ENCODE measurements at places on chromosomes 7 and 10.

GRCh38 chr10:4073912-4074311, 288.9 kb upstream of the KLF6 start:
- DNase-seq, result no peak

DNA sequence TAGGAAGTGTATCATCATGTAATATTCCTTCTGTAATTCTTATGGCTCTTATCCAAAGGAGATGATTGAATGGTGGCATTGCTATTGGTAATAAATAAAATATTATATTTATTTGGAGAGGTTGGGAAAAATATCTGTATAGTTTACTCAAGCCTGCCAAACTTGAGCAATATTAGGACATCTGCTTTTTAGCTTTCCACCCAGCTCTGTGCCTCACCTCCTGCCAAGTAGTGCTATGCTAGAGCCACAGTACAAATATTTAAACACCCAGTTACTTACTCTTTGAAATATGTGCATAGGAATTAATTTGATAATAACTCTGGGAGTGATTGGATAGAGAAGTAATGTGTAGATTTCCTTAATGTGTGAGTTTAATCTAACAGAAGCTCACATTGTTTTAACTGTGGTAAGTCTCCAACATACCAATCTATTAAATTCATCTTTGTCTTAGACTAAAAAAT, 129.2 kb downstream of the BBS9 start:
- no peak for DNase-seq

DNA sequence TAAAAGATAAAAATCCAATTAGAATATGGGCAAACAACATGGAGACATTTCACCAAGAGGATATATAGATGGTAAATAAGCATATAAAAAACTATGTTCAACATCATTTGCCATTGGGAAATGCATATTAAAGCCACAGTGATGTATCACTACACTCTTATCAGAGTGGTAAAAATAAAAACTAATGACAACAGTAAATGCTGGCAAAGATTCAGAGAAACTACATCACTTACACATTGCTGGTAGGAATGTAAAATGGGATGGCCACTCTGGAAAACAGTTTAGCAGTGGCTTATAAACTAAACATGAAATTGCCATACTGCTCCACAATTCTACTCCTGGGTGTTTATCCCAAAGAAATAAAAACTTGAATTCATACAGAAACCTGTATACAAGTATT, 59.2 kb downstream of the CROT start:
- no peak for DNase-seq

GRCh38 chr10:126387041-126387921, 996 bp downstream of the ADAM12 start:
- no peak for DNase-seq

DNA sequence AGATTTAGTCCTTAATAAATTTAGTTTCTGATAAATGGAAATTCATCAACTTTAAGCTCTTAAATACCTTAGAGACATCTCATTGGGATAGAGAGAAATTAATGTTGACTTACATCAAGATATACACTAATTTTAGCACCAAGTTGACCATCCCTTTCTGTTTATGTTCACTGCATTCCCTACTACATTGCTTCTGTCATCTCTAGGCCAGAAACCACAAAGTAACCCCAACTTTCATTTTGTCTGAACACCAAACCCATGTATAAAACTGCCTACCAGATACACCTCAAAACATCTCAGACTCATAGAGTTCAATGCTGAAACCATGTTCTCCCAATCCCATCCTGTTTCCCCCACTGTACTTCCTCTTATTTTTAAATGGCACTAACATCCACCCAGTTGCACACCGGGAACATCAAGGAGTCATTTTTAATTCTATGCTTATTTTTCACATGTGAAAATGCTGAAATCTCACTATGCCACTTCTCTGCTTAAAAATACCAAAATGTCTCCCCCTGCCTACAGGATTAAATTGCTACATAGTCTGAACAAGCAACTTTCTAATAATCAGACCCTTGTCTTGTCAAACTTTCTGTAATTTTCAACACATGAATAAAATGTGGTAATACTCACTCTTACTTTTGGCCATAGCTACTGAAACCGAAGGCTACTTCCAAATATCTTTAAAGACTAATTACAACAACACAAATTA, 201.6 kb downstream of the SEMA3D start:
- DNase-seq, result no peak

DNA sequence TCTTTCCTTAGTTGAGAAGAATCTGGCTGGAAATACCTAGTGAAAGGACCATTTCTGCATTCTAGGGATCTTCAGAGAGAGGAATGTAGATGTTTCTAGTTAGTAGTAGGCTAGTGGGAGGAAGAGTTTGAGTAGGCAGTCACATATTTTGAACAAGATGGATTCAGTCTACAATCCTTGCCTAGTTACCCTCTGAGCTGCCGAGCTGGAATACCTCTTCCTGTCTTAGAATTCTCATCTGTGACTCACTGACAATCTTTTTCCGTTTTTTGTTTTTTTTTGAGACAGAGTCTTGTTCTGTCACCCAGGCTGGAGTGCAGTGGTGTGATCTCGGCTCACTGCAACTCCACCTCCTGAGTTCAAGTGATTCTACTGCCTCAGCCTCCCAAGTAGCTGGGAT, 30.7 kb upstream of the PLPP4 start:
- DNase-seq, result no peak

DNA sequence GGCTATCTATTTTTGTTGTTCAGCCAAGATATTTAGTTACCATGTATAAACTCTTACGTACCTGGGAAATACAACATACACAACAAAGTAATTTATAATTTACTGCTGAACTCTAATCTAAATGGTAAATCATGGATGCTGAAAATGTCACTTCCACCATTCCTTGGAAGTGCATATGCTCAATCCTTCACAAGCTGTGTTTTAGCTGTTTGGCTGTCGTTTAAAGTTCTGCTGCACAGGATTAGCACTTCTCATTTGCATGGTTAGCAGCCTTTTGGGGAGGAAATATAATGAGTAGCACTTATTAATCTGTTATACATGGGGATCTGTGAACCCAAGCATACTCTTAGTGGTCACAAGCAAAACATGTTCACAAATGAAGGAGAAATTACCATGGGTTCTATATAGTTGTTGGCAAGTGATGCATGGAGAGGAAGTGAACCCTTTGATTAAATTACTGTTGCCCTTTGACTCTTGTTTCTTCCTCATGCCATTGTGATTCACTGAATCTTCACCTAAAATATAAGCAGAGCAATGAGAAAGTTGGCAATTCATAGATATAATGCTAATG, 18.5 kb downstream of the PIK3CG start:
- no peak for DNase-seq

DNA sequence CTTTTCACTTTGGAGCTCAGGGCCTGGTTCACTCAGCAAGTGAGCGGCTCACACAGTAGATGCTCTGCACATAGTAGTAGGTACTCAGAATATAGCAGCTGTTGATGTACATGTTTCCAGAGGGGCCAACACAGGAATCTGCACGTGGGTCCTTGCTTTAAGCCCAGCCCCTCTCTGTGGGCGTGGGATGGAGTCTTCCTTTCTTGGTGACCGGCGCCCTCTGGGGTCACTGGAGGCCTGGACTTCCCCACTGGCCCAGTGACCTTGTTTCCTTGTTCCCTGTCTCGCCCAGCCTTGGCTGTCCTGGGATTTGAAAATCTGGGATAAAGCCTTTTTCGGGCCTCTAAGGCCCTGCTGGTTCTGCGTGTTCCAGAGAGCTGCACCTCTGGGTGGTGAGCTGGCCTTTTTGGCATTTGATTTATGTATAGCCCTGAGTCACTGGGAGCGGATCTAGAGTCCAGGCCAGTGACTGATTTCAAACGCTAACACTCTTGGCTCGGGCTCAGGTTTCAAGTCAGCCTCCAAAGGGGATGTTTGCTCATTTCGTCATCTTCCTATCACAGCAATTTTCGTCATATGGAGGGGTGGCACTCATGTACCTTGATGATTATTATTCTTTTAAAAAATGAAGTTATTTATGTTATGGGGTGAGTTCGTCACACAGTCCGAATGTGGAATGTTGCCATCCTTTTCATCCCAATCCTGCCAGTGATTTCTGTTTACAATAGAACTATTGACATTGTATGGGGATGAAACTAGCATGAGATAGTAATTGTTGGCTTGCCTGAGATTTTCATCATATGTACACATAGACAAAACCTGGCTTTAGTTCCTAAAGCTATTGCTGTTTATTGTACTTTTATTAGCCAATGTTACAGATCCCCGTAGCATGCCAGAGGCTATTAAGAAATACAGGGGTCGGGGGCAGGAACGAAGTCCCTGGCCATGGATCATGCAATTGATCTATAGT, 65.5 kb downstream of the CUX1 start:
- DNase-seq, result no peak

DNA sequence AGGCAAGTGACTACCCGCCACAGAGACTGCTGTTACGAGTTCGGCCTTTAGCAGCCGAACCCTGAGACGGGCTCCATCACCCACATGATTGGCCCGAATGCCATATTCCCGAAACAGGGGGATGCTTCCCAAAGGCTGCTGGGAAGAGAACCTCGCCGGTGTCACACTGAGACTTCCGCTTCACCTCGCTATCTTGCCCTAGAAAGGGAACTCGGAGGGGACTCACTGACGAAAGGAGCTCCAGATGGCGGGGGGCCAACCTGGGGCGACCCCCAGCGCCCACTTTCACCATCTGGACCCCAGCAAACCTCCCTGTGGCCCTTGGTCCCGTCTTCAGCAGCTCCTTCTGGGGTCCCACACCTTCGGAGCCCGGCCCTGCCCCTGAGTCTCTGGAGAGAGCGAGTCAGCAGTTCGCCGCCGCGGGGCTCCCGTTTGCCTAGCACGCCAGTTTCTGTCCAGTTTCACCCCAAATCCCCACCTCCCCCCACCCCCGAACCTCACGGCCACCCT, 529 bp downstream of the HPS1 start:
- DNase-seq, result peak; percentile 56

DNA sequence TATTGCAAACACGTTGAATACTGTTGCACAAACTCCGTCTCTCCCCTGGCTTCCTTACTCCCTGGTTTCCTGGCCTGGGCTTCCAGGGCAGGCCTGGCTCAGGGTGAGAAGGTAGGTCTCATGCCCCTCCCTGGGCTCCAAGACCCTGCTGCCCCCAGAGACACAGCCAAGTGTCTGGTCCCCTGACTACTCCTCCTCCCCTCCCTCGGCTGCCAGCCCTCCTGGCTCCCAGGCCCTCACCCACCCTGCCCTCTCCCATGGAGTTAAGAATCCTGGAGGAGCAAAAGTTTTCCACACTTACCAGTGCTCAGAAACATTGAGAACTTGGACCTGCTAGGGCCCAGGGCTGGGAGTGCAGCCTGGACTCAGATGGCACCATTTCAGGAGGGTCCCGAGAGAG, 47.2 kb upstream of the RABGEF1 start:
- no peak for DNase-seq

DNA sequence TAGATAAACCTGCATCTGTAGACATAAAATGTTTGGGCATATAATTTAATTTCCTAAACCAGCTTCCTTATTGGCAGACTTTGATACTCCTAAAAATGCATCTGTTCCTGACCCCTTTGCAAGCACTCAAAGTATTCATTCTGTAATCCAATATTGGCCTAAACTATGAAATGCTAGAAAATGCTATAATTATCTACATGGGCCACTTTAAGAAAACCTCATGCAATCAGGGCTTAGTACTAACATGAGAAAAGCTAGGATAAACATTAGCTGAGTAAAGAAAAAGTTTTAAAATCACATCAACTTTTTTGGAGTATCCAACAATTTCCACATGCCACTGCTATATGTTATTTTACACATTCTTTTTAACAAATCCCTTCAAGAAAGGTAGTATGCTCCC, 57.2 kb downstream of the PARD3 start:
- DNase-seq, result no peak

DNA sequence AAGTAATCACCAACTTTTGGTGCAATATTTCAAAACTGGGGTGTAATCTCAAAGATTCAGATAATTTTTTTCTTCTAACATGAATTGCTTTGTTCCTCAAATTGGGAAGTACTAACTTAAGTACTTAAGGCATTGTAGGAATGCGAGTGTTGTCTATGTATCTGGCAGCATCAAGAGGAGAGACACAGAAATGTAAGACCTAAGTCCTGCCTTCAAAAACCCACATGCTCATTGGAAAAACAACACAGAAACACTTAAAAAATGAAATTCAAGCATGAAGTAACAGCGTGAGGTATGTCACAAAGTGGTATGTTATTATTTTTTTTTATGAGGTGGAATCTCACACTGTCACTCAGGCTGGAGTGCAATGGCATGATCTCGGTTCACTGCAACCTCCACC, 288.5 kb downstream of the ZEB1 start:
- DNase-seq, result no peak

GRCh38 chr10:13809427-13809826, 222.7 kb downstream of the PRPF18 start:
- no peak for DNase-seq

DNA sequence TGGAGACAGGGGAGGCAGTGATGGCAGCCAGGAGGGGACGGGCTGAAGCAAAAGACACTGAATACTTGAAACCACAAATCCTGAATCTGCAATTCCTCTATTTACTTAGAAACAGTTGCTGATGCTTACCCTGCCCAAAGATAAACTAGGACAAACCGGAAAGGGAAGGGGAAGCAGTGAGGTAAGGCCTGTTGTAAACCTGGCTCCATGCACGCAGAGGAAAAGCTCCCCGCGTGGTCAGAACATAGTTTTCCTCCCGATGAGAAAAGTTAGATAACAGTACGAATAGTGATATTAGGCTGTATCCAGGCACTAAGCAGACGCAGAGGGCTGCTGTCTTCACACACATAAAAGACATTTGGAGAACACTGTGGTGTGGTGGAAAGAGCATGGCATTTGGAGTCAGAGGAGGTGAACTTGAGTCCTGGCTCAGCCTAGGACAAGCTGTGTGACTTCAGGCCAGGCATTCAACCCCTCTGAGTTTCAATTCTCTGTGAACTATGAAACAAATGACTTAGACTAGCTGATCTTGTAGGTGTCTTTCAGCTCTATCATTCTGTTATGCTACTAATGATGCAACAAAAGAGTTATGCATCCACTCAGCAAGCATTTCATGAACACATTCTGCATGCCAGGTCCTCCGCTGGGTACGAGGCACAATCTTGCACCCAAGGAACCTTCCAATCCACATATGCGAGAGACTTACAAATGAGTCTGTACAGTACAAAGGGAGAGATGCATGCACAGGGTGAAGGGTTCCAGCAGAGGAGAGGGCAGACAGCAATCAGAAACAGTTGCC, 80.9 kb downstream of the SORBS1 start:
- no peak for DNase-seq

DNA sequence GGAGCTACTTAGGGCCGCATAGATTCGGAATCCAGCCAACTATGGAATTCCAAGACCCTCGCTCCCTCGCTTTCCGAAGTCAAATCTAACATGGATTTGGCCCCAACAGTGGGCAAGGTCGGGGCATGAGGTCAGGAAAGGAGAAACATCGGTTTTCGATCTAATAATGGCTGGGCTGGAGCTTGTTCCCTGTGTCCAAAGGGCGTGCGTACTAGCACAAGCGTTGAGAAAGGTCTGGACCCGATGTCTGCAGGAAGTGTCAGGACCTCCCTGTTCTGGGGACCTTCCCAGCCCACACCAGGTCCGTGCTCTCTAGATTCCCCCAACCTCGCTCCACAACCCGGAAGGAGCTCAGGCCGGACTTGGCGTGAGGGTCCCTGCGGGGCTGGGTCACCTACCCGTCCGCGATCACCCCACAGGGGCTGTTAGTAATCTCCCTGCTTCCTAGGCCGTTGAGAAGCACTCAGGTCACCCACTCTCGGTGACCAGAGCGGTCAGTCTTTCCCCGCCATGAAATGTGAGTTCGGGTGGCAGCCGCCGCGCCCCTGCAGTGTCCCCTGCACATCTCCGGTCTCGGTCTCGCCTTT, 4.8 kb downstream of the FEZF1 start:
- no peak for DNase-seq

All from activated CD8-positive, alpha-beta memory T cell treated with anti-CD3 and anti-CD28 coated beads, Interleukin-2, amount 10 ng/mL, durations not matched to agents 7 days and 5 days (primary cell).